A172 (cell line): ENCODE measurements at places on chromosomes 4 and X.
A peak's percentile ranks its signal among the peaks of the same experiment; 100 is the strongest.

GRCh38 chrX:21840193-21840545 lies 752 bp downstream of the MBTPS2 start:
- peak; percentile 5 for DNase-seq

DNA sequence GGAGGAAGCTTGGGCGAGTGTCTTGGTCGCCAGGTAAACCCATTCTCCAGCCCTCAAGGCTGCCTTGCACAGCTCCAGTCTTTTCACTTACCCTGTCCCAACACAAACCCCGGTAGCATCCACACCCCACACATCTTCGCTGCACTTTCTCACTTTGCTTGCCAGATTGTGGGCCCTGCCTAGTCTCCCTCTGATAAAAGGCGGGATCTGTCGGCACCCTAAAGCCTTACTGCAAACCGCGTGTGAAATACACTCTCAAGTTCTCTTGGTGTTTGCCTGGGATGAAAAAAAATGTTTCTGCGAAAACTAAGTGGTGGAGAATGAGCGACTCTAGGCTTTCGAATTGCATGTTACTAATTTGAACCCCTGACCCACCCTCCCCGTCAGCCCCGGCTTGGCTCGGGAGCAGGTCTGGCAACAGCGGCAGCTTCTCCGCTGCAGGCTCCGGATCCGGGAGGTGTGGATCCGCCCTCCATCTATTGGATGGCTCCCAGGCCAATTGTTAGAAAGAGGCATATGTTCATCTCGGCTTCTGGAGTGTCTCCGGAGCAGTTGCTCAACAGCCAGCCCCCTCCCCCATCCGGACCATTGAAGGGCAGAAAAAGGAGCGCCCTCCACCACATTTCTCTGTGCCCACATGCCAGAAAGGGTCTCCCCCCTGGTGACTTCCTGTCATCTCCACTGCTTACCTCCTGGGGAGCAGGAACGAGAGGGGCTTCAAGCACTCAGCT lies 3.0 kb upstream of the CITED1 start:
- peak; percentile 40 for DNase-seq

DNA sequence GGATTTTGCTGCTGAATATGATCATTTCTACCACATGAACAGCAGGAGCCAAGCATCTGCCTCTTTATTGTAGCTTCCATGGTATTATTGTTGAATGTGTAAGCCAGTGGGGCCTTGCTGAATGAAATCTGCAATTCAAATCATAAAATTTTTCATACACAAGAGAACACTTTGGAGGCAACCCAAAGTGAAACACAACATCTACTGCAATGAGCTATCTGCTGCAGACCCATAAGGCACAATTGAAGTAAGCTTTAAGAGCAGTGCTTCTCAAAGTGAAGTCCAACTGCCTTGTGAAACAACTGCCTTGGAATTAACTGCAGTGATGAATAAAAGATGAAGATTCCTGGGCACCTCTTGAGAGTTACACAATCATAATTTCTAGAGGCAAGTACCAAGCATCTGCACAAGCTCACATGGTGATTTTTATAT lies 626.3 kb upstream of the INTU start:
- DNase-seq, result no peak

- DNase-seq, result no peak
These were observed 224.8 kb downstream of the GRID2 start for GRCh38 chr4:92528541-92528940.

DNA sequence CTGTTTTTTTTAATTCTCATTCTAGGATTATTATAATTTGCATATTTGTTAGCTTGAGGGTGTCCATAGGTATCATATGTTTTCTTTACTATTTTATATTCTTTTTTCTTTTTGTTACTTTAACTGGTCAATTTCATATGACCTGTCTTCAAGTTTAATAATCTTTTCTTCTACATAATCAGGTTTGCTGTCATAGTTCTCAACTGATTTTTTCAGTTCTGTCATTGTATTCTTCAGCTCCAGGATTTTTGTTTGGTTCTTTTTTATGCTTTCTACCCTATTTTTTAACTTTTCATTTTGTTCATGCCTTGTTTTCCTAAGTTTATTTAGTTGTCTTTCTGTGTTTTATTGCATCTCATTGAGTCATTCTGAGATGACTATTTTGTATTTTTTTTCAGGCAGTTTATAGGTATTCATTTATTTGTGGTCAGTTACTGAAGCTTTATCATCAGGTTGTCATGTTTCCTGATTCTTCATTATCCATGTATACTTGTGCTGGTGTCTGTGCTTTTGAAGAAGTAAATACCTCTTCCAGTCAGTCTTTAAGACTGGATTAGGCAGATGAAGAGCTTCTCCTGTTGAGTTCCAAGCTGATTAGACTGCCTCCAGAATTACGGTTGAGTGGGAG lies 220.3 kb upstream of the VEGFC start:
- no peak for DNase-seq

DNA sequence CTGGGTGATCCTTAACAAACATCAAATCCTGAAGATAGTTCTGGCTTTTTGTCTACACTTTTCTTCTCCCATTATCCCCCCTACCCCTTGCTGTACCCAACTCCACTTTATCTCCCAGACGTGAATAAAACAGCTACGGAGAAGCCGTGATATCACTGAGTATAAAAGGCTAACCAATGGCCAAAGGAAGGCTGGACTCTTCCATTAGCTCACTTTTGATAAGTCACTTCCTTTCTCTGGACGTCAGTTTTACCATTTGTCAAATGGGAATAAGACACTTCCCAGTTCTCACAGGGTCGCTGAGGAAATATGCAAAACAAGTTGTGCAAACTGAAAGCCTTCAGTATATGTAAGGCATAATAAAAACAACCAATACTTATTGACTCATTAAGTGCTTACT lies 38.6 kb upstream of the EDA2R start:
- DNase-seq, result peak; percentile 10

GRCh38 chrX:65203545-65203944 lies 227.3 kb upstream of the ZC4H2 start:
- no peak for DNase-seq

DNA sequence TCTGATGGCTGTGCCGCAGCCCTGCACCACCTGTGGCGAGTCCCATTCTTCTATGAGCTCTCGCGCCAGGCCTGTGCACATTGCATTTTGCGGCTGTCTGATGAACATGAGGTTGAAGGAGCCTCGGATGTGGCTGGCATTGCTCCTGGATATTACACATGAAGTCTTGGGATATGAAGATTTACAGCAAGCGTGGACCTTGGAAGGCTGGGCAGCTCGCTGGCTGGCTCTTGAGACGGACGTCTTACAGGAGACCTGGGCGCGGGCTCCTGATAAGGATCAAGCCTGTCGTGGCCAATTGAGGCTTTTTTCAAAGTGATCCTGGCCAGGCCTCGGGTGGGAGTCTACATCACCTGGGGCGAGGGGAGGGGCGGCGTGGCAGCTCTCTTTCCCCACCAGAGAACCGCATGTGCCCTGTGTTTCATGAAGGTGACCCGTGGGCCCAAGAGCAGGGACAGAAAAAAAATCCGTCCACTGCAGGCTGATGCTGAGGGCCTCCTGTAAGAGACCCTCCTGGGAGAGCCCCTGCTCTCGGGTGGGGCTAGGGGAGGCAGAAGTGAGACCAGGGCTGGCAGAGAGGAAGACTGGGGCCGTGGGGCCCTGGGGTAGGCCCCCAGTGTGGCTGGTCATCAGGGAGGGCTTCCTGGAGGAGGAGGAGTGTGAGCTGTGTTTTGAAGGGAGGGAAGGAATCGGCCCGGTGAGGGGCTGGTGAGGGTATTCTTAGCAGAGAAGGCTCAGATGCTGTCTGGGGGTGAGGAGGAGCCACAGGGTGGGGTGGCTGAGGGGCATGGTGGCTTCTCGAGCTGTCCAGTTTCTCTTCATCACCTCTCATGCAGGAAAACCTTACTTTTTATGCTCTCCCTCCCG lies 23.6 kb downstream of the CPZ start:
- no peak for DNase-seq

DNA sequence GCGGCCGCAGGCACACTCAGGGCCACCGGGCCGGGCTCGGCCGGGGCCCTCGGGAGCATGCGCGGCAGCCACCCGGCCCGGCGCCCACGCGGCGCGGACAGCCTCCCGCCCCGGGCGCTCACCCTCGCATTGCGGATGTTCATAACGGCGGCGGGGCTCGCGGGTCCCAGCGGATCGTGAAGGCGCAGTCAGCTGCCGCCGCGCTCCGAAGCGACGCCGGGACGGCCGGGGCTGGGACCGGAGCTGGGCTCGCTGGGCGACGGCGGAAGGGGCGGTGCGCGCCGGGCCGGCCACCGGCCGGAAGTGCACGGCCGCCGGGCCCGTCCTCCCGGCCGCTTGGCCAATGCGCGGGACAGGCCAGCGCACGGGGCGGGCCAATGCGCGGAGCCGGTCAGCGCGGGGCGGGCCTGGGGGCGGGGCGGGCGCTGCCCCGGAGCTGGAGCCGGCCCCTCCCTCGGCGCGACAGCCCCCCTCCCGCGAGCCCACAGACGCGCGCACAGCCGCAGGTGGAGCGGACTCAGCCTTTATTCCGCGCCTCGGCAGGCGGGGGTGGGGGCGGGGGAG lies at the start of gene NAA10:
Gene NAA10 (minus strand): TSS at position 276 of the 564 bp plus-strand sequence. CDS start 133 bp downstream, at position 143.
- DNase-seq, result peak; percentile 55
